Pons (tissue), 1 donor: ENCODE measurements at places on chromosomes 2 and 18.

- DNase-seq = no peak
Observed at GRCh38 chr18:6249170-6249569, 165.5 kb downstream of the L3MBTL4 start.

DNA sequence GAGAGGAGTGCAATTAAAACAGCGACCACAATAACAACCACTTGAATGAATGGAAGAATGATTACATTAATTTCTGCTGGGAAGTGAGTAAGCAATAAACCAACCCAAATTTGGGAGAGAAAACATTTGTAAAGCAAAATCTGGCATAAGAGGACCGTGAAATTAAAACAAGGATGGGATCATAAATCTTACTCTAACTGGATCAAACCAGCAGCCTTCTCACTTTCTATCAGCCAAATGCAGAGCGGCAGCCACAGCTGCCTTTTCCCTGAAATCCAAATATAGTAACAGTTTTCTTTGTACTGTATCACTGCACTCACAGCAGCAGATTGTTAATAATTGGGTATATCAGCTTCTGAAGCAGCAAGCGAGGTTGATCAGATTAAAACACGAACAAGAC, 245.2 kb upstream of the REG3G start:
- DNase-seq = peak; percentile 8

- DNase-seq = no peak
Observed at GRCh38 chr2:235467588-235467987, 26.3 kb upstream of the AGAP1 start.

DNA sequence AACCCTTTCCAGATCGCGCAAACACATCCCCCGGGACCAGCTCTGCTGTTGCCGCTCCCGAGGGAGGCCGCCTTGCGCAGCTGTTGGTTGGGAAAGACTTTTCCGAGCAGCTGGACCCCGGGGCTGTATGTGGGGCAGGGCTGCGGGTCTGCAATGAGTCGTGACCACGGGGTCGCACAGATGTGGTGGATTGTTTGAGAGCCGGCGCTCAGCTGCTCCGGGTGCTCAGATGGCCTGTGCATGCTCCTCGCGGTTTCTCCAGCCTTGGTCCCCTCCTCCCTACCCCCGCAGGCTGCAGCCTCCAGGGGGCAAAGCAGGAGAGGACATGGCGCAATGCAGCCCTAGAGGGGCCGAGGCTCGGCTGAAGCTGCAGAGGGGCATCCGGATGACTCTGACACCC, 105.2 kb upstream of the OTOS start:
- no peak for DNase-seq

DNA sequence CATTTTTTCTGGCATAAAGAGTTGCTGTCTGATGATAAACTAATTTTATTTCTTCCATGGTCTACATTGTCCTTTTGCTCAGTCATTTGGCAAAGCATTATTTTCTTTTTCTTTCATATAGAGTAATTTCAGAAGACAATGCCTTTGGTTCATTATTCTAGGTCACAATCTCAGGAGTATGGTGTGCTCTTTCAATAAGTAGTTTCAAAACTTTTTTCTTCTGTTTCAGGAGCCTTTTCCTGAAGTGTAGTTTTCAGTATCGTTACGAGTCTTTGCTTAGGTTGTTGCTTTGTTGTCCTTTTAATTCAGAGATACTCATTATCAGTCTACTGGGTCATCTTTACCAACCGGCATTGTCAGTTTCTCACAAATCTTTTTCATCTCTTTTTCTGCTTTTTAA, 100.4 kb upstream of the GPC1 start:
- DNase-seq = no peak

- peak; percentile 46 for DNase-seq
Observed at GRCh38 chr2:88230911-88231310, 60.8 kb downstream of the THNSL2 start.

- peak; percentile 87 for DNase-seq
Observed at GRCh38 chr2:12587729-12588522, 128.8 kb upstream of the TRIB2 start.
